ENCODE measurements at places on chromosomes 7 and 10.

- DNase-seq, result no peak
Measured at GRCh38 chr10:57963546-57963945, 304.1 kb downstream of the IPMK start.

GRCh38 chr7:124201768-124202349, 169.0 kb upstream of the TMEM229A start:
- no peak for DNase-seq

DNA sequence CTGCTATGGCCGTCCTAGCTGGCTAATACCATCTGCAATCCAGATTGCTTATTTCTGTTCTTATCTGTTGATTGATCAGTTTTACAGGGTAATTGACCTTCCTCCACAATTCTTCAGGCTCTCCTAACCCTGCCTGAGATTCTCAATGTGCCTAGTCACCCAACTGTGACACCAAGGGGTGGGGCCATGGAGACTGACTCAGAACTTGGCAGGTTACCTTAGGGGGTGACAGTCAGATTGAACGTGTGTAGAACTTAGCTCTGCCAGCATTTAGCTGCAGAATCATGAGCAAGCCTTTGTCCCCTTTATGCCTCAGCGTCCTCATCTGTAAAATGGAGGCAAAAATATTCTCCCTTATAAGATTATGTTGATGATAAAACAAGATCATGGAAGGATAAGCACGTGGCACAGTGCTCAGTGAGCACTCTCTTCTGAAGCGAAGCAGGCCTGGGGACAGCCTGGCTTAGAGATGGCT, 19.1 kb upstream of the LEP start:
- DNase-seq, result no peak

- no peak for DNase-seq
Measured at GRCh38 chr7:145088111-145088745, 252.4 kb upstream of the TPK1 start.

DNA sequence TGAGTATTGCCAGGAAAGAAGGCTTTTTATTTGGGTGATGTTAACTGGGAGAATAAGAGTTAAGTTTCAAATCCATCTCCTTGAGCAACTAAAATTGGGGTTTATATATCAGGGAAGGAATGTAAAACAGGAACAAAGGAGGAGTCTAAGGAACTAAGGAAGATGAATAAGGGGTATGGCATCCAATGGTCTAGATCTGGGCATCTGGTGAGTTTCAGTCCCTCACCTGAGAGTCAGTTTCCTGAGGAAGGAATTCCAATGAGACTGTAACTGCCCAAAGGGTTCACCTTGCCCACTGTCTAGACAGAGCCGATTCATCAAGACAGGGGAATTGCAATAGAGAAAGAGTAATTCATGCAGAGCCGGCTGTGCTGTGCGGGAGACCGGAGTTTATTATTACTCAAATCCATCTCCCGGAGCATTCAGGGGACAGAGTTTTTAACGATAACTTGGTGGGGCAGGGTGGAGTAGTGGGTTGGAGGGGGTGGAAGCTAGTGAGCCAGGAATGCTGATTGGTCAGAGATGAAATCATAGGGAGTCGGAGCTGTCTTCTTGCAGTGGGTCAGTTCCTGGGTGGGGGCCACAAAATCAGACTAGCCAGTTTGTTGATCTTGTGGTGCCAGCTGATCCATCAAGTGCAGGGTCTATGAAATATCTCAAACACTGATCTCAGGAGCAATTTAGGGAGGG, 188.3 kb upstream of the STK17A start:
- no peak for DNase-seq

DNA sequence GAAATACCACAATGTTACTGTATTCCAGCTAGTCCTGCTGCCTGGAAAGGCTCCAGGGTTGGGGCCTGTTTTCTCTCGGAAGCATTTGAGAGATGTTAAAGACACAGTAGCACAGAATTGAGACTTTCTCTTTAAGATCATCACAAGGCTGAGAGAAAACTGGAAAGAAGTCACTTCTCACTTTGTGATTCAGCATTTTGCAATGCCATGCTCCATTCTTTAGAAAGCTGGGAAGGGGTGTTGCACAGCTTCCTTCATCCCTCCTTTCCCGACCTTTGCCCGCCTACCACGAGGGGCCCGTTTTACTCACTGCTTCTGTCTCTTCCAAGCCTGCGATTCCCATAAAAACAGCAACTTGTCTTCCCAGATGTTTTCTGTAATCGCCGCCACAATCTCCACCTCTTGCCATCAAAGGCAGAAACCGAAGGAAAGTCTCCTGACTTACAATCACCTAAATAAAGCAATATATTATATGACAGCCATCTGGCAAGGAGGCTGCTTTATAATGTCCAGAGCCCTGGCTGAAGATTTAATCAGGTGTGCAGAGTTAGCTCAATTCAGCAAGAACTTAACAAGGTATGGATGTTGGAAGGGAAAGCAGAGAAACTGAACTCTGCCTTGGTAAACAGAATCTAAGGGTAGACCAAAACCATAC, 18.9 kb downstream of the NOD1 start:
- DNase-seq, result no peak

GRCh38 chr7:28988810-28989209, 30.7 kb upstream of the TRIL start:
- no peak for DNase-seq

GRCh38 chr7:7517754-7518153, 17.9 kb downstream of the COL28A1 start:
- DNase-seq, result no peak

GRCh38 chr7:82162289-82162688, 281.3 kb downstream of the CACNA2D1 start:
- DNase-seq, result no peak

GRCh38 chr10:62904281-62904875, 88.2 kb upstream of the EGR2 start:
- no peak for DNase-seq

DNA sequence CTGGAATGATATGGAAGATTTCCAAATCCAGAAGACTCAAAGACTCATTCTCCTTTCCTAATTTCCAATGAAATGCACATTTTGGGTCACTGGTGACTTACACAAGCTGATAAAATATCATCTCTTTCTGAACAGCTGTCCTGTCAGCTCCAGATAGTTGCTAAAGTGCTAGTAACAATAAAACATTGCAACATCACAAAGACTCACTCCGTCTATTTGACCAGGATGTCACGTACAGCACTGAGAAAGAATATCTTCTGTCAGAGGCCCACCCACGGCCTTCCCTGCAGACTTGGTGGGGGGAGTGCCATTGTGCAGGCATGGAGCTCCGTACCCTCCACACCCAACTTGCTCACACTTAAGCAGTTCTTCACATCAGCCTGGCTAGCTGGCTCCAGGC, 78.9 kb upstream of the EGR2 start:
- DNase-seq, result no peak

- no peak for DNase-seq
Measured at GRCh38 chr7:63071396-63071795, 927.3 kb upstream of the ZNF722 start.

GRCh38 chr10:33224251-33224965, 110.1 kb downstream of the NRP1 start:
- DNase-seq, result no peak

DNA sequence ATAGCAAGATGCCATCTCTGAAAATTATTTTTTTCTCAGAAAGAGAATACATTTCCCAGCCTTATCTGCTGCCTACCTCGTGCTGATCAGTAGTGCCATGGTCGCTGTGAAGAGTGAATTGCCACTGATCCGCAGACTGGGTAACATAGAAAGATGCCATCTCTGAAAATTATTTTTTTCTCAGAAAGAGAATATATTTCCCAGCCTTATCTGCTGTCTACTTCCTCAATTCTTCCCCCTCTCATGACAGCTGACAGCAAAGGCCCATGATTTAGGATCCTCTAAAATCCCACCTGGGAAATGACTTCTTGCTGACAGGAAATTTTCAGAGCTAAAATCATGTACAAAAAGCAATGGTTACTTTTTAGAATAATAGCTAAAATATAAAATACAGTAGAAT, 92.5 kb upstream of the AHR start:
- no peak for DNase-seq

DNA sequence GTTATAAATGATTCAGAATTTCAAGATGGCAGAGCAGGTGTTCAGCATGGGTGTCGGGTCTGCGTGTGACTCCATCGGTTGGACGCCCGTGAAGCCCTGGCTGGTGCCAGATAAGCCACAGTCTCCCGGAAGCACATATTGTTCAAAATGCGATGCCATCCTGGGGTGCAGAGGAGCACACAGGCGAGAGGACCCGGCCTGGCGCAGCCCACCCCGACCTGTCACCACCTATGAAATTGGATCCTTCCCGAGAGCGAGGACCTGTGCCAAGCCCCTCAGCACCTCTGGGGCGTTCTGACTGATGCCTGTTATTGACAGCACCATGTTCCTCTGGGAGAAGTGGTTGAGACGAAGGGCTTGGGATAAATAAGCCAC, 110.1 kb downstream of the ACTR3B start:
- DNase-seq, result no peak

DNA sequence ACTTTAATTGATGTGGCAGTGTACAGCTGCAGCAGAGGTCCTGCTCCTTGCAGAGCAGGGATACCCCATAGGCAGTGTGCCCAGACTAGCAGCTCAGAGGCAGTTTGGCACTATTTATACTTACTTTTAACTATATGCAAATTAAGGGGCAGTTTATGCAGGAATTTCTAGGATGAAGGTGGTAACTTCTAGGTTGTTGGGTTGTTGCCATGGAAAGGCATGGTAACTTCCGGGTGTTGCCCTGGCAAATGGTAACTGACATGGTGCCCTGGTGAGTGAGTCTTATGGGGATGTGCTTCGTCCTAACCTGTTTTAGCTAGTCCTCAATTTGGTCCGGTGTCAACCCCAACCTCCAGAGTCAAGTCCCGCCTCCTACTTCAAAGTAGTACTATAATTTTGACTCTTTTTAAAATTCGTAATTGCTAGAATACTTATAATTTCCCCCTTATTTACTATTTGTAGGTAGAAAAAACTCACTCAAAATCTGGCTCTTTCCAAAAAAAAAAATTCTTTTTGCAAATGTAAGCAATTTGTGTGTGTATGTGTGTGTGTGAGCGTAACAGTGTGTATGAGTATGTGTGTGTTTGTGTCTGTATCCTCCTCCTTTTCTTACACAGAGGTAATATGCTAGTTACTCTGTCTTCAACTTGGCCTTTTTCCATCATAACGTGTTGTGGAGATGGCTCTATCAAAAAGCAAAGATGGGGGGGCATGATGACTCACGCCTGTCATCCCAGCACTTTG, 5.9 kb downstream of the COL26A1 start:
- no peak for DNase-seq

DNA sequence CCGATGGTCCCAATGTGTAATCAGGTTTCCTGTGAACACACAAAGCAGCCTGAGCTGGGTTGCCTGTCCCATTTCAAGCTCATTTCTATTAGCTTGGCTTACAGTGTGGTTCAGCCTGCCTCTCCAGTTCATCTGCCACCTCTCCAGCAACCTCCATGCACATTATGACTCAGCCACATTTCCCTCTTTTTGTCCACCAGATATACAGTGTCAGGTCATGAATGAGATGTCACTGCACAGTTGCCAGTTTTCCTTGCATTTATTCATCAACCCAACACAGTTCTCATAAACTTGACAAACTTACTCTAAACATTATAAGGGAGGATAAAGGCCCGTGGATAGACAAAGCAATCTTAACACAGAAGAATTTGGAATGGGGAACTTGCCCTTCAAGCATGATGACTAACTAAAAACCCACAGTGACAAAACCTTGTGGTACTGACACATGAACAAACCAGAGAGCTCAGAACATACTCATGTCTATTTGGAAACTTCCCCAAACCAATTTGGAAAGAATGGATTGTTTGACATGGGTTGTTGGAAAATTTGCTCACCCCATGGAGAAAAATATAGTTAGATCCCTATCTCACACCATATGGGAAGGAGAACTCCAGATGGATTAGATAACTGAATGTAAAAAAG, 2.5 kb upstream of the CFAP58 start:
- no peak for DNase-seq

- DNase-seq, result no peak
Measured at GRCh38 chr7:31710171-31710570, 23.2 kb downstream of the PPP1R17 start.

GRCh38 chr7:107865956-107866775, 24.8 kb upstream of the DLD start:
- DNase-seq, result no peak

Data from cortex of kidney (tissue), 1 donor.